SW 1271 (cell line): ENCODE measurements at places on chromosomes 4 and X.

- no peak for DNase-seq
Measured at GRCh38 chrX:53715346-53715924, 28.9 kb upstream of the HUWE1 start.

DNA sequence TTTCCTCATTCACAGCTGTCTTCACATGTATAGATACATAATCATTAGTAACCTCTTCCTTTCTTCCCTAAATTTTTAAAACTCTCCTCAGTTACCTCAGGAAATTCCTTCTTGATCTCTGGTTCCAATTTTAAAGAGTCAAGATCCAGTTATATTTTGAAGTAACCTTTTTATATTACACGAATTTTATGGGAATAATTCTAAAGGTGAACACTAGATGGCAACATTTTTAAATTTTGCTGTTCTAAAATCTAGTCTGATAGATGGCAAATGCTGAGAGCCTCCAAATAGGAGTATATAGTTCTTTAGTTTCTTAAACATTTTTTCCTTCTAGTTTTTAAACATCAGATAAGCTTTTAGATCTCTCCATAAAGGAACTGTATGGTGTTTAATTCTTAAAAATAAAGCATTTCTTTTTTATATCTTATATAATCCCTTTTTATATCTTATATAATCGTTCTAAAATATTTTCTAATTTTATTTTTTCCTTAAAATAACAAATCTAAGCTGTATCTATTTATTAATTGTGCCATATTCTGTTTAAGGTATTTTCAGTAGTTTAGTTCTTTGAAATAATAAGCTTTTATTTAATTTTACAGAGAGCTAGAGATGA is 37.9 kb upstream of the PAPSS1 start:
- peak; percentile 27 for DNase-seq

GRCh38 chr4:140088323-140088967 is 65.5 kb downstream of the MAML3 start:
- DNase-seq: no peak

DNA sequence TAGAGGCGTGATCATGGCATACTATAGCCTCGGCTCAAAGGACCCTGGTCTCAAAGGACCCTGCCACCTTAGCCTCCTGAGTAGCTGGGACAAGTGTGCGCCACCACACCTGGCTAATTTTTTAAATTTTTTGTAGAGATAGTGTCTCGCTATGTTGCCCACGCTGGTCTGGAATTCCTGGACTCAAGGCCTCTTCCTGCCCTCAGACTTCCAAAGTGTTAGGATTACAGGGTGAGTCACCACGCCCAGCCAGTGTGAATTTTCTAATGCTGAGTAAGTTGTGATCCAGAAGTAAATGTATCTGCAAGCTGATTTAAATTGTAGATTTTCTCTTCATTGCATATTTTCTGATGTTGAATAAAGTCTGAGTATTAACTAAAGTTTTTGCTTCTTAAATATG is 2.6 kb upstream of the ZNF674 start:
- DNase-seq: peak; percentile 48

- no peak for DNase-seq
Measured at GRCh38 chr4:158122501-158122900, 50.3 kb downstream of the GASK1B start.

DNA sequence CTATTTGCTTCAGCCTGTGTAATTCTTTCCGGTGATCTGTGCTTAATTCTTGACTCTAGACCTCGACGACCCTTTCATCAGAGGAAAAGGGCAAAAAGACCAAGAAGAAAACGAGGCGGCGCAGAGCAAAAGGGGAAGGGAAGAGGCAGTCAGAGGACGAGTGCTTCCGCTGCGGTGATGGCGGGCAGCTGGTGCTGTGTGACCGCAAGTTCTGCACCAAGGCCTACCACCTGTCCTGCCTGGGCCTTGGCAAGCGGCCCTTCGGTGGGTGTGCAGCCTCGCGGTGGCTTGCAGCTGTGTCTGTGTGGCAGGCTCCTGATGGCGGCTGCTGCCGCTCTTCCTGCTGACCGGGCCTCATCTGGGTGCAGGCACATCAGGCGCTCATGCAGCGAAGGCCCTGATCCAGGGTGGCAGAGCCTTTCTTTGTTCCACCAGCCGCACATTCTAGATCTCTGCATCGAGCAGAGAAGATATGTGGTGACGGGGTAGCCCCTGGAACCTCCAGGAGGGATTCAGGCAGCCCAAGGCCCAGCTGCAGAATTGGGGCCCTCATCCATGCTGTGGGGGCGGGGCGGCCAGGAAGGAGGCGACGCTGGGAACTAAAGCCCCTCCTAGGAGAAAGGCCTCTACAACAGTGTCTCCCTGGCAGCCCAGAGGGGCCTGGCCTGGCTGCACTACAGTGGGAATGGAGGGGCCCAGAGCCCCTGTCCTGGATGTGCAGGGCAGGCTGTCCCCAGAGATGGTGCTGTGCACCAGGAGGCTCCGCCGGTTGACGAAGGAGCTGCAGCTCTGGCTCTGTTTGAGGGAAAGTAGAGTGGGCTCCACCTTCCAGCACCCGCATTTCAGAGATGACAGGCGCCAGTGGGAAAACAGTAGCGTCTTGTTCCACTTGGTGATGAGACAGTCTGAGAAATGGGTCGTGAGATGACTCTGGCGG is 32.1 kb downstream of the NELFA start:
- DNase-seq: no peak

DNA sequence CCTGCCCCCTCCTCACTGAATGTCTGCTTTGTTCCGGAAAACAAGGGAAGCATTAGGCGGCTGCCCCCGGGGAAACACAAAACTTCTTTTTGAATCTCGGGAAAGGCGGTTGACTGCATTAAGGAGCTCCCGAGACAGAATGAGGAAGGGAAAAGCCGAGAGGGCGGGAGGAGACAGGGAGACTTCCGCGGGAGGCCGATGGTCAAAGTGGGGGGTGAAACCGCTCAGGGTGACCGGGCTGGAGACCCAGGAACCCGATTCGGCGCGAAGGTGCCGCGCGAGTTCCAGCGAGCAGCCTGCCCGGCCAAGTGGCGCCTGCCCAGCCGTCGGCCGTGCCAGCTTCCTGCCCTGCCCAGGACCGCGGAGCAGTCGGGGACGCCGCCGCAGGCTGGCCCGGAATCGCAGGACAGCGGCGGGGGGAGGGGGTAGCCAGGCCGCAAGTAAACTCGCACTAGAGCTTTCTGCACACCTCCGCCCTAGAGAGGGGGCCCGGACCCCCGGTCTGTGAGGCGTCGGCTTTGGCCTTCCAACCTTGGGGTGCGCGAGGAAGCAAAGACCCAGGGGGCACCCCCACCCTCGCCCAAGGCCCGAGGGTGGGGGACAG is 55.1 kb upstream of the BCOR start:
- no peak for DNase-seq

- no peak for DNase-seq
Measured at GRCh38 chr4:55947254-55947882, 1.4 kb upstream of the CEP135 start.

GRCh38 chrX:116526010-116526409 is 63.2 kb upstream of the CT83 start:
- DNase-seq: no peak

DNA sequence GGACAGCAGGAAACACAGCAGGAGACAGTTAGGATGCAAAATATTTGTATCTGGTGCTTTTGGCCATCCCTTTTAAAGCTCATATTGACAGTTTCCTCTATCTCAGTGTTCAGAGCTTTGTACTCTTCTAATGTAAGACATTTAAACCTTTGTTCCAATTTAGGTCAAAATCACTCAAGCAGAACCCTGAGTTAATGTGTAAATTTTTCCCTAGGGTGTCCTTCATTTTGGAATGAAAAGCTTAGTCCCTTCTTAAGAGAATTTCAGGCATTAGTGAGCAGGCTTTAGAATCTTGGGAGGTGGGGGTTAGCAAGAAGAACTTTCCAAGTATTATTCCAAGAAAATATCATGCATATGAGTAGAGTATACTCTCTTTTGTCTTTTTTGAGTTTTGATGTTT is 188.7 kb downstream of the GBA3 start:
- no peak for DNase-seq

- DNase-seq: no peak
Measured at GRCh38 chr4:156528216-156528615, 443.4 kb downstream of the PDGFC start.

GRCh38 chr4:25424539-25425228 is 47.6 kb downstream of the ANAPC4 start:
- no peak for DNase-seq

GRCh38 chrX:127317159-127317558 is 497.6 kb downstream of the PRR32 start:
- no peak for DNase-seq

- DNase-seq: no peak
Measured at GRCh38 chrX:117919755-117920154, 196.9 kb downstream of the KLHL13 start.

DNA sequence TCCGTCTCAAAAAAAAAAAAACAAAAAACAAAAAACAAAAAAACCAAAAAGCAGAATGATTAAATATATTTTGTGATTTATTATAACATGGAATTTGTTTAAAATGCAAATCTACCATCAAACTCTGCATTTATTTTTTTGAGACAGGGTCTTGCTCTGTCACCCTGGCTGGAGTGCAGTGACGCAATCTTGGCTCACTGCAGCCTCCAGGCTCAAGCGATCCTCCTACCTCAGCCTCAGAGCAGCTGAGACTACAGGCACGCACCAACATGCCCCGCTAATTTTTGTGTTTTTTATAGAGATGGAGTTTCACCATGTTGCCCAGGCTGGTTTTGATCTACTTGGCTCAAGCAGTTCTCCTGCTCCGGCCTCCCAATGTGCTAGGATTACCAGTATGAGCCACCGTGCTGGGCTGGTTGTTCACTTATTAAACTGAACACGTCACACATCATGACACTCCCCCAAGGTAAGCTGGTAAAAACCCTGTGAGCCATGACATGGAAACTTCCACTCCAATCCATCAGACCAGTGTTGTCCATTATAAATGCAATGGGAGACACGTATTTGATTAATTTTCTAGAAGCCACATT is 45.7 kb downstream of the RBM47 start:
- DNase-seq: no peak

DNA sequence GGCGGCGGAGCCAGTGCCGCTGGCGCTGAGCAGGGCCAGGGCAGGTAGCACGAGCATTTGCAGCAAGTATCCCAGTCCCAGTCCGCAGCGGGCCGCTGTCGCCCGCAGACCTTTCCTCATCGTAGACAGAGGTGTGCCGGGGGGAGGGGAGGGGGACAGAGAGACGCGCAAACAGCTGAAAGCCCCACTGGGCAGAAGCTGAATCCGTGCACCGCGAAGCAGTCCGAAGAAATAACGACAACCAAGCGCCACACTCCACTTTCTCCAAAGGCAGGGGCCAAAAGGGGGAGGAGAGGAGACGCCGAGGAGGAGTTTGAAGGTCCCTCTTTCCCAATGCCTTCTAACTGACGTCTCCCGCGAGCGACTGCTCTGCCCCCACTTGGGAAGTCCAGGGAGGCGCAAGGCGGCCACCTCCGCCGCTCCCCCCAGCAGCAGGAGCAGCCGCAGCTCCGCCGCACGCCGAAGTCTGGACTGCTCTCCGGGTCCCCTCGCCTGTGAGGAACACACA is at the start of gene UNC5C:
Gene UNC5C, minus strand, starts transcription at position 236 of the 508 bp plus-strand sequence.
- DNase-seq: no peak

- no peak for DNase-seq
Measured at GRCh38 chr4:145828802-145829485, 109.7 kb downstream of the ZNF827 start.

- no peak for DNase-seq
Measured at GRCh38 chr4:76780781-76781697, 116.9 kb downstream of the SOWAHB start.

DNA sequence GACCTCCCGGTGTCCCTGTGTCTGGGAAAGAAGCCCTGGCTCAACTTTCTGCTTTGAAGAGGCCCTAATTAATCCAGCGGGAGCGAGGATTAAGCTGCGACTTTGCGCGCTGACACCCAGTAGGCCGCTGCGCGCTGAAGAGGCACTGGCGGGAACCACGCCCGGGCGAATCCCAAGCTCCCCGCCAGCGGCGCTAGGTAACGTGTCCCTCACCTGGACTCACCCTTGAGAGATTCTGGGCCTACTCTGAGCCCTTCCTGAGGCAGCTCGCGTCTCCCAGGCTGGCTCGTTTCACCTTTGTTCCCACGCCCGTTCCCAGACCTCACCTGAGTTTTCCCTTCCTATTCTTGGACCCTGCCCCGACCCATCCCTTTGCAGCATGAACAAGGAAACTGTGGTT is 616 bp upstream of the KLHL34 start:
- DNase-seq: no peak

- no peak for DNase-seq
Measured at GRCh38 chr4:76755756-76756155, 142.2 kb downstream of the SOWAHB start.

- no peak for DNase-seq
Measured at GRCh38 chr4:184824081-184824775, 1.5 kb downstream of the ACSL1 start.

GRCh38 chrX:15170927-15171326 is 99.0 kb downstream of the ASB9 start:
- no peak for DNase-seq

DNA sequence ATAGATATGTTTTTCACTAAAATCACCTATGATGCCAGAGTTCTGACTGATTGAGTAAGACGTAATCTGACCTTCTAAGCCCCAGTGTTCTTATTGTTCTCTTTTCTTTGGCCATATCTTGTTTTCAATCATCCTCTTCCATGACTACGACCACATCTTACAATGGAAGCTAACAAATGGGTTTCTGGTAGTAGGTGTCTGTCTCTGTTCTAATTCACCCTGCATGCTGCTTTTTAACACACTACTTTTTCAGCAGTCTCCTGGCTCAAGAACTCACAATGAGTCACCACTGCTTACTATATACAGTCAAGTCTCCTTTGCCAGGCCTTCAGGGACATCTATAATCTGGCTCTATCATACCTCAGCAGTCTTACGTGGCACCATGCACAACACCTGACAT is 146.1 kb downstream of the NEXMIF start:
- DNase-seq: no peak

DNA sequence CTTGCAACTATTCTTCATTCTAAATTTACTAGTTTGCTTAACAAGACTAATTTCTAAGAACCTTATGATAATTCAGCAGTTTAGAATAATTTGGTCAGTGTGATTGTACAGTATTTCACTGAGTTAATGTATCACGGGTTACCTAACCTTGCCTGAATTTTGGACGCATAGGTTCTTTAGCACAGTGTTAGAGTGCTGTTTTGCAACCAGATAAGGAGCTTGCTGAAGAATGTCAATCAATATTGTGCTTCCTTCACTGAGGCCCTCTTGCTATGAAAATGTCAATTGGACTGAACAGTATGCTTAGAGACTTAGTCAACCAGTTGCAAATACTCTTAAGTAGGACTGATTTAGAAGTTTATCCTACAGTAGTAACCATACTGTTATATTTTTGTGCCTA is 19.6 kb downstream of the VAMP7 start:
- DNase-seq: no peak

GRCh38 chr4:128275346-128275745 is 12.3 kb downstream of the PGRMC2 start:
- peak; percentile 10 for DNase-seq

GRCh38 chr4:143207555-143207954 is 22.8 kb downstream of the USP38 start:
- peak; percentile 8 for DNase-seq

DNA sequence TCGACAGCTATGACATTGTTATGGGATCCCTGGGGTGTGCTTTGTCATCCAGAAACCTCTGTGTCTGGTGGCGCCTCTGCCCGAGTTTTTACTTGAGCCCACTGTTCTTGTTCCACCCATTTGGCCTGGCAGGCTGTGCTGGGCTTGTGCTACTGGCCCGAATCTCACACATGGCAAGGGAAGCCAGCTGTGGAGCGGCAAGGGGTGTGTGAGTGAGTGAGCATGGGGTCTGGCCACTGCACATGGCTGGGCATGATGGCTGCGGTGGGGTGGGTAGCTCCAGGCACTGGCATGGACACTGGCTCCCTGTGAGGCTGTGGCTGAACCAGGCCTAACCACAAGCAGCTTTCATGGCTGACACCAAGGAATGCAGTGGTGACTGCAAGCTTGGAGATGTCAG is 89.2 kb downstream of the DACH2 start:
- DNase-seq: no peak
